Activated CD4-positive, alpha-beta T cell treated with anti-CD3 and anti-CD28 coated beads for 36 hours (primary cell): ENCODE measurements at places on chromosomes 3 and 15. TPM values are rescaled to one million over a fixed set of nuclear protein-coding genes. Genes with fewer than 3 reads are reported as not detected.

Gene SLC2A2
- total RNA-seq = not detected

DNA sequence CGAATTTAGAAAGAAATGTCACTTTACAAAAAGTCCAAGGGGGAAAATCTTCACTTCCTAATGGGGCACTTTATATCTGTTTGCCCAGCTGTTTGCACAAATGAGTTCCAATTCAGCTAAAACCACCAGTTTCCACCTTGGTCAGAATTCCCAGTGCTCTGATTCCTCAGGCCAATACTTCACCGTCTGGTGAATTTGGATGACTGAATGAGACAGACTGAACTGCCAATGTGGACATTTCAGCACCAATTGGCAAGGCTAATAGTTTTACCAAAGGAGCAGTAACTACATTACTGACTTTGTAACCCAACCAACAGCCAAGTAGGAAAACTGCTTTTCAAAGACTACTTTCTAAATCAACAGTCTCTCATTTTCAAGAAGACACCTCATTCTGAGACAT is 51.8 kb downstream of the ABI3BP start:
- no peaks in the 10 kb centered on the region for H3K36me3 ChIP-seq
- no peak for DNase-seq
- no peaks in the 10 kb centered on the region for H3K4me1 ChIP-seq
- no peak overlapping the region for H3K27ac ChIP-seq

Gene UROC1
- not detected for total RNA-seq

DNA sequence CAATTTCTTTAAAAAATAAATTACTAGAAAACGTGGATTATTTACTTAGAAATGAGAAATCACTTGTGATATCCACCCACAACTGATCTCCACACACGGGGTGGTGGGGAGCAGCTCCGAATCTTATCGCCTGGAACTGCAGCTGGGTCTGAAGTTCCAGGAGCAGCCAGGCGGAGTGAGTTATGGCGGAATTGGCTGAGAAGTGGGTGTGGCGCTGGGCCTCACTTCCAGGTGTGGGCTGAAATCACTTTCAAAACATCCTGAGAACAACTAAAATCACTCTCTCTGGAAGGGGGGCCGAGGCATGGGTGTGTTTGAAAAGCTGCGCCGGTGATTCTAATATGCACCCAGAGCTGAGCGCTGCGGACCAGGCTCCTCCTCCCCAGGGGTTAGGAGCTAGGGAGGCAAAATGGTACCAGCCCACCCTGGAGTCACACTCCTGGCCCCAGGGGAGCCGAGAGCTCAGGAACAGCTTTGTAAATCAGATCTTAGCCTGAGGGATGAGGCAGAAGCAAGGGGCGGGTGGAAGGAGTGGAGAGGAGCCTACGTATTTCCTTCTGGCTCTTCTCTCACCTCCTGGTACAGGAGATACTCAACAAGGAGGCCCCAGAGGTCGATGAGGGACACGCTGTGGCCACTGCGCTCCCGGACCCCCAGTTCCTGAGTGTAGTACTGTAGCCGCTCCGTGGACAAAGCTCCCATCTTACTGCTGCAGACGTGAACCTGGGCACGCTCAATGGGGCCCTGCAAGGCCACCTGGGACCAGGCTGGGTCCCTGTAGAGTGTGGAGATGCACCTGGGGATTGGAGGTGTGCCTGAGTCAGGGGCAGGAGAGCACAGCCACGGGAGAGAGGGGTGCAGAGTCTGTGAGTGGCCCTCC is 9.6 kb downstream of the PLA2G4F start:
- H3K36me3 ChIP-seq = no peaks in the 10 kb centered on the region
- no peak overlapping the region for H3K27ac ChIP-seq
- H3K27me3 ChIP-seq = no peaks in the 10 kb centered on the region
- no peaks in the 10 kb centered on the region for H3K4me1 ChIP-seq

Gene SHC4
- total RNA-seq = 1.4 TPM

DNA sequence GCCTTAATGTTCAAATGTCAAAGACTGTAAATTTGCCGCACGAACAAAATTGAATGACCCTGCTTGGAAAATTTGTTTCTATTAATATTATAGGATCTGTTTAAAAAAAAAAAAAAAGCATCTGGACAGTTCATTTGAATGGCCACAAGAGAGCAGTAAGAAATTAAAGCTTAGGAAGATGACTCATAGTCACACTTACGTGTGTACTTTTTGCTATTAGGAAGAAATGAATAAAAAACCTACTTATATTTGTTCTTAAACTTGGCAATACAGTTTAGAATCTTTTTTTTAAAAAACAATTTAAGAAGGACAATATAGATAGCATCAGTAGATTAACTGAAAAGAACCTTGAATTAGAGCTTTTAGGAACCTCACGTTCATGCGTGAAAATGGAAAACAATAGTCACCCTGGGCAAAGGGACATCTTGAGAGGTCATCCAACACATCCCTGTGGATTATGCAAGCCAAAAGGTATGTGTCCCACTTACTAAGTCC is 621.8 kb downstream of the MECOM start:
- no peaks in the 10 kb centered on the region for H3K27me3 ChIP-seq
- H3K4me1 ChIP-seq = no peaks in the 10 kb centered on the region
- H3K36me3 ChIP-seq = no peaks in the 10 kb centered on the region
- no peak overlapping the region for H3K27ac ChIP-seq
- H3K4me3 ChIP-seq = no peak overlapping the region

- no peak overlapping the region for H3K27ac ChIP-seq
- H3K36me3 ChIP-seq = no peaks in the 10 kb centered on the region
- H3K4me1 ChIP-seq = peaks cover 7% of the 10 kb centered on the region
- DNase-seq = no peak
- H3K4me3 ChIP-seq = no peak overlapping the region
Observed at GRCh38 chr15:49062900-49063299, 16.7 kb upstream of the SECISBP2L start.

DNA sequence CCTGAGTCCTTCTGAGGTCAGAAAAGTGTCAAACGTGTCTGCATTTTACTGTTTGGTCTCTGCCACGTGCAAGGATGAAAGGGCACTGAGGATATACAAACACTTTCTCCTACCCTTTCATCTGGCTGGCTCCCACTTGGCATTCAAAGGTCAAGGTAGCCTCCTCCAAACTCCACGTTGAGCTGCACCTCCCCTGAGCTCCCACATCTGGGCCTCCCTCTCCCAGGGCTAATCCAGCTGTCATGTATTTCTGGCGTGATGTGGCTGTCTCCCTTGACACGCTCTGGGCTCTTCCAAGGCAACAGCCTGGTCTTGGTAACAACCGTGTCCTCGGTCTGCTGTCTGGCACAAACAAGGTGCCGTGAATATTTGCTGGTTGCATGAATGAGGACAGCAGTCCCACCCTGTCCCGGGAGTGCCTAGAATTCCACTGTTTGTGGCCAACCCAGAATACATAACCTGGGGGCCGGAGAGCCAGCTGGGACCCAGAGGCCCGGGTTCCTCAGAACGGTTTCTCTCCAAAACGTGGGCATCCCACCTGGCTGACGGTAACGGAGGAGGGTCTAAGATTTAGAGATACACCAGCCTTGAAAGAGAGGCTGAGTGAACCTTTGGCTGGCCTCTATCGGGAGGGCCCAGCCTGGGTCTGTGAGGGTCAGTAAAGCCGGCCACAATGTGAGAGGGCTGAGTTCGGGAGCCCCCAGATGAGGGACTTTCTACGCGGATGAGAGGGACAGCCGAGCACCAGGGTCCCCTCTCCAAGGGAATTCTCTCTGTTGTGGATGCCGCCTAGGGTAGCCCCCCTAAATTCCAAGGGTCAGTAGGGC is 767 bp downstream of the GLT8D1 start:
- H3K4me1 ChIP-seq = peaks cover 28% of the 10 kb centered on the region
- H3K36me3 ChIP-seq = peaks cover 22% of the 10 kb centered on the region
- peak; percentile 33 for DNase-seq
- H3K4me3 ChIP-seq = peak overlapping the region; percentile 89
- peak overlapping the region; percentile 90 for H3K27ac ChIP-seq

Gene HPS3
- 20.2 TPM for total RNA-seq

- no peaks in the 10 kb centered on the region for H3K36me3 ChIP-seq
- H3K27me3 ChIP-seq = no peaks in the 10 kb centered on the region
- no peaks in the 10 kb centered on the region for H3K4me1 ChIP-seq
- DNase-seq = no peak
Observed at GRCh38 chr3:86856711-86857110, 134.2 kb downstream of the VGLL3 start.
